ENCODE measurements at places on chromosomes 7 and 10. TPM values are rescaled to one million over a fixed set of nuclear protein-coding genes. Genes with fewer than 3 reads are reported as not detected.

DNA sequence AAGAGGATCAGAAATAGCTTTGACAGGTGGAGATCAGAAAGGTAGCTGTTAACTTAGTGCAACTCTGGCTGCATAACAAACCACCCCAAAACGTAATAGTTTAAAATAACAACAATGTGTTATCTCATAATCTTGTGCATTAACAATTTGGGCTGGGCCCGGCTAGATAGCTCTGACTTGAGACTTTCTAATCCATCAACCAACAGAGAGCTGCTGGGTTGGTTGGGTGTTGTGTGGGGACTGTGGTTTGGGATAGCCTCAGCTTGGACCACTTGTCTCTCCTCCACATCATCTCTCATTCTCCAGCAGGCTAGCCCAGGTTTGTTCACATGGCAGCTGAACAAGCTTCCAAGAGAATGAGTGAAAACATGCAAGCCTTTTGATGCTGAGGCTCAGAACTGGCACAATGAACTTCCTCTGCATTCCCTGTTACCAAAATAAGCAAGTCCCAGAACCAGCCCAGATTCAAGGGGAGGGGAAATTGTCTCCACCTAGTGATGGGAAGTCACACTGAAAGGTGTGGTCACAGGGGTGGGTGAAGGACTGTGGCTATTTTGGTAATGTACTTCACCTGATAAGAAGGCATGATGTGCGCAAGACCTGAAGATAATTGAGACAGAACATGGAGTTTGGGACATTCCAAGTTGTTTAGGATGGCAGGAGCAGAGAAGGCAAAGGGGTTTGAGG is 20.4 kb upstream of the ASAH2 start:
- DNase-seq = no peak
- H3K27me3 ChIP-seq = no peaks in the 10 kb centered on the region
- H3K4me3 ChIP-seq = no peak overlapping the region
- no peak overlapping the region for H3K27ac ChIP-seq
- no peaks in the 10 kb centered on the region for H3K4me1 ChIP-seq

GRCh38 chr10:131631619-131632018 is 269.2 kb upstream of the PPP2R2D start:
- H3K27ac ChIP-seq = no peak overlapping the region
- no peaks in the 10 kb centered on the region for H3K36me3 ChIP-seq
- H3K4me3 ChIP-seq = no peak overlapping the region
- no peaks in the 10 kb centered on the region for H3K27me3 ChIP-seq
- H3K4me1 ChIP-seq = no peaks in the 10 kb centered on the region

GRCh38 chr7:116089293-116089692 is 58.7 kb upstream of the TFEC start:
- DNase-seq = no peak
- H3K4me1 ChIP-seq = no peaks in the 10 kb centered on the region
- H3K36me3 ChIP-seq = no peaks in the 10 kb centered on the region
- no peak overlapping the region for H3K4me3 ChIP-seq
- no peak overlapping the region for H3K27ac ChIP-seq
- no peaks in the 10 kb centered on the region for H3K27me3 ChIP-seq

DNA sequence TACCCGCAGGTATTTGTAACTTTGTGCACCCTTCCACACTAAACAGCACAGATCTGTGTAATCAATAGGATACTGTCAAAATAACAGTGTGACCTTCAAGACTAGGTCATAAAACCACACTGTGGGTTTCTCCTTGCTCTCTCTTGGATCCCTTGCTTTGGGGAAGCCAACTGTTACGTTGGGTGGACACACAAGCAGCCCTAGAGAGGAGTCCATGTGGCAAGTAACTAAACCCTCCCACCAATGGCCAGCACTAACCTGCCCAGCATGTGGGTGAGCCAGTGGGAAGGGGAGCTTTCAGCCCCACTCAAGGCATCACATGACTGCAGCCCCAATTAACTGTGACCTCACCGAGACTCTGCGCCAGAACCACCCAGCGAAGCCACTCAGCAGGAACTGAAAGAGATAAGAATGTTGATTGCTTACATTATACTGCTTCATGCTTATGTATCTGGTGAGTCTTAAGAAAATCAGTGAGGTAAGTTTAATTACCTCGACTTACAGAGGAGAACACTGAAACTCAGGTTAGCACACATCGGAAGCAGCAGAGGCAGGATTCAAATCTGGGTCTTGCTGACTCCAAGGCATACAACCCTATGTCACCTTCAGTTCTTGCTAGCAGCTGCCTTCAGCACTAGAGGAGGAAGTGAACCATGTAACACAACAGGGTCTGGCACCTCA is 9.4 kb upstream of the ZC3HAV1 start:
- no peaks in the 10 kb centered on the region for H3K27me3 ChIP-seq
- no peaks in the 10 kb centered on the region for H3K36me3 ChIP-seq
- H3K4me1 ChIP-seq = no peaks in the 10 kb centered on the region
- no peak overlapping the region for H3K27ac ChIP-seq
- no peak for DNase-seq

DNA sequence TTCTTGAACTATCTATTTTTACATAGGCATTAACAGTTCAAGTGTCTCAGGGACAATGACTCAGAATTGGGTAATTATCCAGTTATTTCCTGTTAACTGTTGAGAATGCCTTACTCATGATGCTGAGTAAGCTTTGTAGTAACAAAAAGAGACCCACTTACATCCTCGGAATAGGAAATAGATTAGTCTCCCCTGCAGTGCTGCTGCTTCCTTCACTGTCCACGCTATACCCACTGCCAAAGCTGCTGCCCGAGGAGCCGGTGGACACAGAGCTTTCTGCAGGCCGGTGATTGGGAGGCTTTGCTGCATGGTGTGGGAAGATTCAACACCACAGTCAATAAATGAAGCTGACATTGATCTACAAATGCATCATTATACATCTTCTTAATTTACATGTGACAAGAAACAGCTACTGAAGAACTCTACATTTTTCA is 357.1 kb downstream of the PCLO start:
- no peak overlapping the region for H3K4me3 ChIP-seq
- H3K4me1 ChIP-seq = no peaks in the 10 kb centered on the region
- no peak for DNase-seq
- H3K27ac ChIP-seq = no peak overlapping the region
- no peaks in the 10 kb centered on the region for H3K27me3 ChIP-seq
- no peaks in the 10 kb centered on the region for H3K36me3 ChIP-seq

GRCh38 chr7:19587291-19587690 is 121.5 kb downstream of the POLR1F start:
- H3K27ac ChIP-seq = no peak overlapping the region
- H3K4me3 ChIP-seq = no peak overlapping the region
- H3K36me3 ChIP-seq = no peaks in the 10 kb centered on the region
- H3K27me3 ChIP-seq = no peaks in the 10 kb centered on the region

- no peaks in the 10 kb centered on the region for H3K4me1 ChIP-seq
- H3K27ac ChIP-seq = no peak overlapping the region
- H3K27me3 ChIP-seq = no peaks in the 10 kb centered on the region
- no peak for DNase-seq
- H3K36me3 ChIP-seq = no peaks in the 10 kb centered on the region
- H3K4me3 ChIP-seq = no peak overlapping the region
Observed at GRCh38 chr7:7786595-7786994, 68.2 kb upstream of the RPA3 start.

GRCh38 chr7:38630720-38631673 is at the start of gene AMPH:
Gene AMPH, minus strand, starts transcription at chr7:38631373. Its CDS starts 22 bp downstream, at chr7:38631351.
- H3K27ac ChIP-seq = no peak within 1 kb of the TSS
- peak within 1 kb of the TSS; percentile 62 for H3K4me3 ChIP-seq
- no peaks in the 10 kb centered on the region for H3K4me1 ChIP-seq
- H3K27me3 ChIP-seq = peaks cover 22% of the 10 kb centered on the region
- no peak for DNase-seq
- H3K36me3 ChIP-seq = no peaks in the 10 kb centered on the region

- no peaks in the 10 kb centered on the region for H3K36me3 ChIP-seq
- H3K4me1 ChIP-seq = no peaks in the 10 kb centered on the region
- no peak for DNase-seq
Observed at GRCh38 chr10:55822096-55822495, 539.0 kb downstream of the ZWINT start.

DNA sequence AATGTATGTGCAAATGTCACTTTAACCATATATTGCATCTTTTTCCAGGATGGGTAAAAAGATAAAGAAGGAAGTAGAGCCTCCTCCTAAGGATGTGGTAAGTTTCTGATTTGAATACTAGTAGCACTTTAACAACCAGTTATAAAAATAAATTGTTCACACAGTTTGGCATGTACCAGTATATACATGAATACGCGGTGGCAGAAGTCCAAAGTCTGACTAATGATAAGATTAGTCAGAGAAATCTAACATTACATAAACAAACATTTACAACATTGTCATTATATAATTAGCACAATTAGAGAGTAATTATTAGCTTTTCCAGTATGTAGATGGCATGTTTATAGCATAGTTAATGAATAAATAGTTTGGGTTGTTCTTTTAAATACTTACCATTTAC is 4.1 kb downstream of the ARMC3 start:
- DNase-seq = no peak
- no peaks in the 10 kb centered on the region for H3K4me1 ChIP-seq
- H3K27ac ChIP-seq = no peak overlapping the region
- H3K36me3 ChIP-seq = no peaks in the 10 kb centered on the region

- no peaks in the 10 kb centered on the region for H3K4me1 ChIP-seq
- no peak overlapping the region for H3K27ac ChIP-seq
- peak overlapping the region; percentile 41 for H3K4me3 ChIP-seq
- peaks cover 10% of the 10 kb centered on the region for H3K27me3 ChIP-seq
Observed at GRCh38 chr7:76149847-76150691, 51.6 kb upstream of the SRRM3 start.

- H3K4me3 ChIP-seq = no peak overlapping the region
- no peaks in the 10 kb centered on the region for H3K27me3 ChIP-seq
Observed at GRCh38 chr7:130363026-130363847, 17.1 kb upstream of the CPA1 start.

DNA sequence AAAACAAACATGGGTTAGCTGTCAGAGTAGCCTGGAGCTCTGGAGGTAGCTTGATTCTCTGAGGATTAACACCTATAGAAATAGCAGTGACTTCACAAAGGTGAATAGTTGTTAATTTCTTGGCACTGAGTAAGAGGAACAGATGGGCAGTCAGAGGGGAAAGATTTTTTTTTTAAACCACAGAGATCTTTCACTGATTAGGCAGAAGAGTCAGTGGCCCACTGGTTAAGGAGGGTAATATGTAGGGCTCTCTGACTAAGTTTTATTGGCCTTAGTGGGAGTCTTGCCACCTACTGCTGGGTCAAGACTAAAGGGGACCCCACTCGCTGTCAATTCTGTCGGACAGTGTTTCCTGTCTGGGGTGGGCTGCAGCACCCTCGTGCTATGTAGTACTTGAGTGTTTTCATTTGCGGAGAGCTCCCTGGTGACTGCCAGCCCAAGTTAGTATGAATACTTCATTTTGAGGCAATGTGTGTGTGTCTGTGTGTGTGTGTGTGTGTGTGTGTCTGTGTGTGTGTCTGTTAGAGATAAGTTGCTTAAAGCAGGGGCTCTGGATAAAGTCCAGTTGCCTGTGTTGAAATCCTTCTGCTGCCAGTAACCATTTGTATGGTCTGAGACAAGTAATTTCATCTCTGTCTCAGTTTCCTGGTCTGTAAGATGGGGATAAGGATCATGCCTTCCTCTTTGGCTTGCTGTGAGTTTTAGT is 145.2 kb downstream of the ARID5B start:
- peaks cover 25% of the 10 kb centered on the region for H3K4me1 ChIP-seq
- H3K4me3 ChIP-seq = peak overlapping the region; percentile 66
- H3K27me3 ChIP-seq = no peaks in the 10 kb centered on the region
- H3K36me3 ChIP-seq = no peaks in the 10 kb centered on the region
- DNase-seq = no peak
- H3K27ac ChIP-seq = peak overlapping the region; percentile 92

GRCh38 chr10:110851020-110851612 is 20.6 kb upstream of the PDCD4 start:
- H3K36me3 ChIP-seq = no peaks in the 10 kb centered on the region
- H3K27me3 ChIP-seq = no peaks in the 10 kb centered on the region
- no peak for DNase-seq

GRCh38 chr7:102393467-102393866 is 2.7 kb upstream of the PRKRIP1 start:
- no peak overlapping the region for H3K4me3 ChIP-seq
- no peaks in the 10 kb centered on the region for H3K27me3 ChIP-seq
- H3K27ac ChIP-seq = no peak overlapping the region
- H3K36me3 ChIP-seq = no peaks in the 10 kb centered on the region
- no peaks in the 10 kb centered on the region for H3K4me1 ChIP-seq

GRCh38 chr7:74138334-74138867 is 35.8 kb upstream of the EIF4H start:
- no peak for DNase-seq
- no peak overlapping the region for H3K27ac ChIP-seq
- no peak overlapping the region for H3K4me3 ChIP-seq
- H3K36me3 ChIP-seq = no peaks in the 10 kb centered on the region
- H3K4me1 ChIP-seq = no peaks in the 10 kb centered on the region

DNA sequence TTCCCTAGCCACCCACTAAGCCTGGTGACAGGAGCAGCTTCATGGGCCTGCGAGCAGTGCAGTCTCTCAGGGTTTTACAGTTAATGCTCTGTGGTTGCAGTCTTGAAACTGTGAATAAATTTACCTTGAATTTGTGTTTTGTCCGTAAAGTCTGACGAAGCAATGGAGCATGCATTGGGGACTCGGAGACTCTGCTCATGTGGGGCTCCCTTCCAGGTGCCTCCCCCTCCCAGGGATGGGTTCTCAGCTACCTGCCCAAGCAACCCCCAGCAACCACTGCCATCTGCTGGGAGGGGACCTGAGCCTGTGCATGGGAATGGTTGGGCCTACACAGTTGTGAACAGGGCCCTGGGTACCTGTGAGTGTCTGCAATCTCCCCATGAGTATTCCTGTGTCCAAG is 36.3 kb upstream of the IKZF1 start:
- H3K4me3 ChIP-seq = no peak overlapping the region
- H3K36me3 ChIP-seq = no peaks in the 10 kb centered on the region
- no peaks in the 10 kb centered on the region for H3K4me1 ChIP-seq
- no peak for DNase-seq
- H3K27me3 ChIP-seq = no peaks in the 10 kb centered on the region
- no peak overlapping the region for H3K27ac ChIP-seq

DNA sequence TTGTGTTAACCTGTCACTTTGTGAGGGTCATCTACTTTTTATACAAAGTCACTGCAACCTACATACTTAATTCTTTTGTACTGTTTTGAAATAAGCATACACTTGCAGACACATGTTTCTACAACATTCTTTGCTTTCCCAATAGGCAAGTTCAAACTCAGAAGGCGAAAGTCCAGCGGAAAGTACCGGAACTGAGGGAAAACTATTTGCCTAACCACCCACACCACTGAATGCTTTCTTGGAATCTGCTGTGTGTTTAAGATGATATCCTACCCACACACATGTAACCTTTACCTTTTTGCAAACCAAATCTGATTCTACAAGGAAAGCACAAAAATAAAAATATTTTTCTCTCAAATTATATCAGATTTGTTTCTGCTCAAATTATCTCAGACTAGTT is 139.4 kb upstream of the AGR3 start:
- no peak overlapping the region for H3K4me3 ChIP-seq
- no peak for DNase-seq
- H3K4me1 ChIP-seq = peaks cover 3% of the 10 kb centered on the region

Gene LIPA
- total RNA-seq = 67.2 TPM

Gene STOX1
- total RNA-seq = 8.8 TPM

Gene TNS3
- 78.1 TPM for total RNA-seq

Gene DENND2A
- 7.6 TPM for total RNA-seq

Gene CARD11
- 2.9 TPM for total RNA-seq

Gene MEST
- 54.9 TPM for total RNA-seq

Gene C10orf62
- 0.33 TPM for total RNA-seq

Gene KCNMA1
- total RNA-seq = 13.6 TPM

Gene HDAC9
- 7.2 TPM for total RNA-seq

Gene SH2D4B
- 0.16 TPM for total RNA-seq

Gene DDC
- 0.29 TPM for total RNA-seq

Gene ZNF277
- 34.2 TPM for total RNA-seq

Gene MYL7
- total RNA-seq = 0.73 TPM

Measured in breast epithelium (tissue), 4 donors.